Fibroblast of lung (primary cell): ENCODE measurements at places on chromosomes 13 and 19. TPM values are rescaled to one million over a fixed set of nuclear protein-coding genes. Genes with fewer than 3 reads are reported as not detected.

- no peak overlapping the region for H3K4me3 ChIP-seq
- no peak overlapping the region for H3K27ac ChIP-seq
- H3K4me1 ChIP-seq, result no peaks in the 10 kb centered on the region
- no peak for DNase-seq
- peaks cover 27% of the 10 kb centered on the region for H3K27me3 ChIP-seq
Observed at GRCh38 chr13:99894105-99894839, 77.3 kb downstream of the ZIC5 start.

Gene PSG4
- 0.17 and 11.3 TPM in 2 replicates for total RNA-seq

DNA sequence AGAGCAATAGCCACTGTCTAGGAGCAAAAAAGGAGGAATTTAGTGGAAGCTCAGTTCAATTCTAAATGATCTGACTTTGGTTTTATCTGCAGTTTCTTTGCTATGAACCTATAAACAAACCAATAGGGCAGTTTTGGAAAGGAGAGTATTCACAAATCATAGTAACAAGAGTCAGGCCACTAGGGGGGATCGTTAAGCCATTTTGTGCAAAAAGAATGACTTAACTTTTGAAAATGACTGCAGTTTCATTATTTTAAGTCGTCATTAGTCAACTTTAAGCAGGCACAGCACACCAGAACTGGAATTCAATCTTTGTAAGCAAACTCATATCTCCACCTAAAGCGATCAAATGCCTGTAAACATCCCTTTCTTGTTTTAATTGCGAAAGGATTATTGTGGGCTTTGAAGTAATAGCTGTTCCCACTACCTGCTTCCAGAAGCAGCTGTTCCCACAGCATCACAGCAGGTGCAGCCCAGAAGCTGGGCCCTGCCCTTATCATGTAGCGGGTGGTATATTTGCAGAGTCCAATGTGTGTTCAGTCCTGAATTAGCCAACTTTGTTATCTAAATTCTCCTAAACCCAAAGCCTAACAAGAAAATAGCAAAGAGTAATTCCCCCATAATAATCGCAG lies 51.5 kb downstream of the SOX21 start:
- no peak overlapping the region for H3K27ac ChIP-seq
- H3K4me1 ChIP-seq, result peaks cover 8% of the 10 kb centered on the region
- H3K36me3 ChIP-seq, result no peaks in the 10 kb centered on the region
- peak; percentile 51 for DNase-seq
- H3K4me3 ChIP-seq, result no peak overlapping the region

Gene PPP1R12C
- total RNA-seq, result 25.2 and 32.9 TPM in 2 replicates

- no peak overlapping the region for H3K4me3 ChIP-seq
- H3K36me3 ChIP-seq, result no peaks in the 10 kb centered on the region
- H3K27ac ChIP-seq, result no peak overlapping the region
- no peak for DNase-seq
Observed at GRCh38 chr13:72808917-72809500, 27.1 kb downstream of the PIBF1 start.

- peak; percentile 23 for DNase-seq
- no peaks in the 10 kb centered on the region for H3K27me3 ChIP-seq
- H3K27ac ChIP-seq, result no peak overlapping the region
- peaks cover 2% of the 10 kb centered on the region for H3K4me1 ChIP-seq
- no peaks in the 10 kb centered on the region for H3K36me3 ChIP-seq
Observed at GRCh38 chr13:39455521-39456175, 147.3 kb downstream of the LHFPL6 start.

DNA sequence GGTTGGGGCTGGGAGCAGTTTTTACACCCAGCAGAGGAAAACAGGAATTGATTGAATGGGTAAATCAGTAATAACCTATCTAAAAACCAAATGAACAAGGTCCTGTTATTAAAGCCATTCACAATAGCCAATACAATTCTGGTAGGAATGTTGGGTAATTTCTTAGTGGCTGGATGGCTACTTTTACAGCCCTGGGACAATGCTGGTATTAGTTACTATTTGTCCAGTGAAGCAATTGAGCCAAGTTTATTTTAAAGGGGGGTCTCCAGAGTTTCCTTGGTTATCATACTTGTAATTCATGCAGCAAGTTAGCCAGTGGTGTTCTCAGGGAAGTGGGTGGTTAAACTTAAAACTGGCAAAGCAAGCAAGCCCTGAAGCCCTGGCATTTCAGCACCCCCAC lies 92.3 kb upstream of the STARD13 start:
- no peaks in the 10 kb centered on the region for H3K36me3 ChIP-seq
- DNase-seq, result no peak
- no peak overlapping the region for H3K4me3 ChIP-seq
- no peaks in the 10 kb centered on the region for H3K27me3 ChIP-seq
- no peak overlapping the region for H3K27ac ChIP-seq
- H3K4me1 ChIP-seq, result no peaks in the 10 kb centered on the region

Gene SHFL
- total RNA-seq, result 25.7 and 29.4 TPM in 2 replicates

Gene ZNF85
- total RNA-seq, result 1.3 and 5.9 TPM in 2 replicates

- DNase-seq, result no peak
- no peak overlapping the region for H3K4me3 ChIP-seq
- no peaks in the 10 kb centered on the region for H3K36me3 ChIP-seq
- no peaks in the 10 kb centered on the region for H3K4me1 ChIP-seq
- H3K27me3 ChIP-seq, result no peaks in the 10 kb centered on the region
Observed at GRCh38 chr13:30593001-30593400, 24.7 kb upstream of the USPL1 start.

Gene C19orf38
- 1.0 and 1.3 TPM in 2 replicates for total RNA-seq

DNA sequence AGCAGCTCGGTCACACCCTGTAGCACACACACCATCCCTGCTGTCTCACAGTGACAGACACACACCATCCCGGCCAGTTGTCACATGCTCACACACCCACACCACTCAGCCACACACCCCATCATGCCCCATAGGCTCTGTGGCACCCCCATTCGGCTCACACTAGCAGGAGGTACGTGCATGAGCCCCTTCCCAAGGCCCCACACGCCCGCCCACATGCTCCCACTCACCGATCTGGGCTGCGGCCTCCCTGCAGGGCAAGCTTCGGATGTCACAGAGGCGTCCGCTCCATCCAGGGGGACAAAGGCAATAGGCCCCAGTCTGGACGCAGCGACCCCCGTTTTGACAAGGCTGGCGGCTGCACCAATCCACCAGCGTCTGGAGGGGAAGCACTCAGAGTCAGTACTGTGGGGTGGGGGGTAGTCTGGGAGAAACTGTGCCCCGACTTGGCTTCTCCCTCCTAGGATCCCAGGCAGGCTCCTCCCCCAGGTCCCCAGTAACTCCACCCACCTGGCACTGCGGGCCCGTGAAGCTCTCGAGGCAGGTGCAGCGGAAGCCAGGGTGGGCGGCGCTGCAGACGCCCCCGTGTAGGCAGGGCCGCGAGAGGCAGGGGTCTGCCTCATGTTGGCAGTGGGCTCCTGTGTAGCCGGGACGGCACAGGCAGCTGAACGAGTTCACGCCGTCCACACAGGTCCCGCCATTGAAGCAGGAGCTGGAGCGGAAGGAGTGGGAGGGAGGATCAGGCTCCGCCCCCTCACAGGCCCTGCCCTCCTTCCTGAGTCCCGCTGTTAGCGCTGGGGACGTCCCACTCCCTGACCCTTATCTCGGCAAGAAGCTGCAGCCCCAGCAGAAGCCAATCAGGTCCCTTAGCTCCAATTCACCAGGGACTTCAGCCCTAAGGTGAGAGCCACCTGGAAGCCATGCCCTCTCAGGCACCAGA lies 20.1 kb downstream of the NOTCH3 start:
- peaks cover 13% of the 10 kb centered on the region for H3K36me3 ChIP-seq
- no peaks in the 10 kb centered on the region for H3K27me3 ChIP-seq
- no peak for DNase-seq
- H3K27ac ChIP-seq, result no peak overlapping the region
- no peak overlapping the region for H3K4me3 ChIP-seq
- peaks cover 2% of the 10 kb centered on the region for H3K4me1 ChIP-seq

- H3K4me1 ChIP-seq, result no peaks in the 10 kb centered on the region
- H3K27ac ChIP-seq, result no peak overlapping the region
- no peaks in the 10 kb centered on the region for H3K27me3 ChIP-seq
- H3K4me3 ChIP-seq, result no peak overlapping the region
Observed at GRCh38 chr19:32361574-32362317, 16.3 kb downstream of the ZNF507 start.

DNA sequence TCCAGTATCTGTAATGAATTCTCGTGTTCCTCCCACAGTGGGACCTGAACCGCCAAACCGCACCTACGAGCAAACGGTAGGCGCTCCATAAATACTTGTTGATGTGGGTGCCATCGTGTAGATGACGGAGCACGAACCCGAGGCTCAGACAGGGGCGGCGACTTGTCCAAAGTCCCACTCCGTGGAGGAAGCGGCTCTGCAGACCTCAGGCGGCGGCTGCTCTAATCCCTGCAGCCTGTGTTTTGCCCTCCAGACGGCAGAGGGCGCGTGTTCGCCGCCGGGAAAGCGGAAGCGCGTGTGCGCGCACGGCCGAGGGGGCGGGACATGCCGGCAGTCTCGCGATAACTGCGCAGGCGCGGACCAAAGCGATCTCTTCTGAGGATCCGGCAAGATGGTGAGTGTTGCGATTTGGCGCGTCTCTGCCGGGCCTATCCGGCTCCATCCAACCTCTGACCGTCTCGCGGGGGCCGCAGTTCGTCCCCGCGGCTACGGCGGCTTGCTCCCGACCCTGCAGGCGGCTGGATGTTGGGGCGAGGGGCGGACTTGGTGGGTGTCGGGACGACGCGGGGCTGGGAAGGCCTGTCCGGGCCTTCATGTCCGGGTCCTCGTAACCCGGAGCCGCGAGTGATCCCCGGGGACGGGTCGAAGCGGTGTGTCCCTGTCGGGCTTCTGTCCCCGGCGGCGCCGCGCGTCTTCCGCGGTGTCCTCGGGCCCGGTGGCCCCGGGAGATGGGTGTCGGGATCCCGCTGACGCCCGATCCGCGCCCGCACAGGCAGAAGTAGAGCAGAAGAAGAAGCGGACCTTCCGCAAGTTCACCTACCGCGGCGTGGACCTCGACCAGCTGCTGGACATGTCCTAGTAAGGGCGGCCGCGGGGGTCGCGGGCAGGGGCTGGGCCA lies at the start of gene RPS15:
RPS15 (plus strand) TSS at position 362 of the 898 bp plus-strand sequence; CDS start at position 392, 30 bp downstream.
- peaks cover 2% of the 10 kb centered on the region for H3K4me1 ChIP-seq
- peak within 1 kb of the TSS; percentile 96 for H3K27ac ChIP-seq
- peaks cover 45% of the 10 kb centered on the region for H3K36me3 ChIP-seq

- H3K27ac ChIP-seq, result no peak overlapping the region
- no peak overlapping the region for H3K4me3 ChIP-seq
- no peak for DNase-seq
- H3K36me3 ChIP-seq, result no peaks in the 10 kb centered on the region
- no peaks in the 10 kb centered on the region for H3K27me3 ChIP-seq
Observed at GRCh38 chr13:98792785-98793495, 40.5 kb upstream of the SLC15A1 start.

Gene MUC16
- not detected in 2 replicates for total RNA-seq

DNA sequence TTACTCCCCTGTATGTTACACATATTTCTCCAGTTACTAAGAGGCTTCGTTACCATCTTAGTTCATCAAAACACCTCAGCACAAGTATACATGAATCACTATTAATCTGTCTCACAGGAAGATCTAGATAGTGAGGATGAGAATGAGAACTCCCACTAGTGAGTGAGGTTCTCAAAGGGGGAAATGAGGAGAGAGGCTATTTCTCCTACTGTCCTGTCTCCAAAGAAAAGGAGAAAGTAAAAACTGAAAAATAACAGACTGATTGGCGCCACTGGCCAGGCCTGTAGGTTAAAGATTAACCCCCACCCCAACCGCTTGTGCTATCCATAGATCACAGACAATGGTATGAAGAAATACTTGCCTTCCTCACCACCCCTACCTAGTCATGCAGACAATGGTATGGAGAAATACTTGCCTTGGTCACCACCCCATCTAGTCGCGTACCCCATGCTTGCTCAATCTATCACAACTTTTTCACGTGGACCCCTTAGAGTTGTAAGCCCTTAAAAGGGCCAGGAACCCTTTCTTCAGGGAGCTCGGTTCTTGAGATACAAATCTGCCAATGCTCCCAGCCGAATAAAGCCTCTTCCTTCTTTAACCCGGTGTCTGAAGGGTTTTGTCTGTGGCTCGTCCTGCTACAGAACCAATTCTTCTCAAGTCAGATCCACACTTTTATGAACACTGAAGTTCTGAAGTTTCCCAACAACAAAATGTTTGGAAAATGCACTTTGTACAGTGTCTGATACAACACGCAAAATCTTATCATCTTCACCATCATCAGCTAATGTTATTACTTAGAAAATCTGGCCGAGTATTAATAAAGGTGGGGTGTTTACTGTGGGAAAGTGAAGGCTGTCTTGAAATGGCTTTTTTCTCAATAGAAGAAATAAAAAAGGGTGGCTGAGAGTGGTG lies 598.1 kb downstream of the UQCRFS1 start:
- no peak overlapping the region for H3K4me3 ChIP-seq
- no peaks in the 10 kb centered on the region for H3K36me3 ChIP-seq
- no peak overlapping the region for H3K27ac ChIP-seq
- no peaks in the 10 kb centered on the region for H3K4me1 ChIP-seq
- no peaks in the 10 kb centered on the region for H3K27me3 ChIP-seq
- no peak for DNase-seq

DNA sequence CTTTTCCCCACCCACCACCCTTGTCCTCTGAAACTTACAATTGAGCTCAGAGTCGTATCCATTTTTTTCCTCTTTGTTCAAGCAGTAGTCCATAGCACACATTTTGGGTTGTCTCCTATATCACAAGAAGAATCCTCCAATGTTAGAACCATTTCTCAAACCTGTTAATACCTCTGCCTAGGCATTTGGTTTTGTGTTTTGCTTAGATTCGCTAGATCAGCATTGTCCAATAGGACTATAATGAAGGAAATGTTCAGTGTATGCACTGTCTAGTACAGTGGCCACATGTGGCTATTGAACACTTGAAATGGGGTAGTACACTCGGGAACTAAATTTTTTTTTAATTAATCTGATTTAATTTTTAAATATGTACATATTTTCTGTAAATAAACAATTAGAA lies 12.6 kb downstream of the DPY19L3 start:
- H3K27me3 ChIP-seq, result no peaks in the 10 kb centered on the region
- no peak overlapping the region for H3K27ac ChIP-seq
- H3K36me3 ChIP-seq, result peaks cover 2% of the 10 kb centered on the region
- peaks cover 2% of the 10 kb centered on the region for H3K4me1 ChIP-seq
